LHCN-M2 (cell line): ENCODE measurements at places on chromosomes 5 and 9. TPM values are rescaled to one million over a fixed set of nuclear protein-coding genes. Genes with fewer than 3 reads are reported as not detected.

The SLC34A3 gene
- total RNA-seq: 0.06 TPM in 1 of 2 replicates, not detected in the other

The IL31RA gene
- total RNA-seq: 0.90 and 1.4 TPM in 2 replicates

- DNase-seq: no peak
These were observed 4.3 kb upstream of the IRX4 start for GRCh38 chr5:1886846-1887587.

- no peak for DNase-seq
These were observed 1.1 kb upstream of the GPX3 start for GRCh38 chr5:151019331-151019730.
